CD4-positive, alpha-beta T cell (primary cell): ENCODE measurements at places on chromosomes 1 and 21.
A peak's percentile ranks its signal among the peaks of the same experiment; 100 is the strongest.

GRCh38 chr21:26982767-26983166 lies 15.9 kb upstream of the ADAMTS5 start:
- DNase-seq, result no peak

GRCh38 chr1:161071886-161072371 lies 2.2 kb upstream of the ARHGAP30 start:
- peak; percentile 43 for DNase-seq

DNA sequence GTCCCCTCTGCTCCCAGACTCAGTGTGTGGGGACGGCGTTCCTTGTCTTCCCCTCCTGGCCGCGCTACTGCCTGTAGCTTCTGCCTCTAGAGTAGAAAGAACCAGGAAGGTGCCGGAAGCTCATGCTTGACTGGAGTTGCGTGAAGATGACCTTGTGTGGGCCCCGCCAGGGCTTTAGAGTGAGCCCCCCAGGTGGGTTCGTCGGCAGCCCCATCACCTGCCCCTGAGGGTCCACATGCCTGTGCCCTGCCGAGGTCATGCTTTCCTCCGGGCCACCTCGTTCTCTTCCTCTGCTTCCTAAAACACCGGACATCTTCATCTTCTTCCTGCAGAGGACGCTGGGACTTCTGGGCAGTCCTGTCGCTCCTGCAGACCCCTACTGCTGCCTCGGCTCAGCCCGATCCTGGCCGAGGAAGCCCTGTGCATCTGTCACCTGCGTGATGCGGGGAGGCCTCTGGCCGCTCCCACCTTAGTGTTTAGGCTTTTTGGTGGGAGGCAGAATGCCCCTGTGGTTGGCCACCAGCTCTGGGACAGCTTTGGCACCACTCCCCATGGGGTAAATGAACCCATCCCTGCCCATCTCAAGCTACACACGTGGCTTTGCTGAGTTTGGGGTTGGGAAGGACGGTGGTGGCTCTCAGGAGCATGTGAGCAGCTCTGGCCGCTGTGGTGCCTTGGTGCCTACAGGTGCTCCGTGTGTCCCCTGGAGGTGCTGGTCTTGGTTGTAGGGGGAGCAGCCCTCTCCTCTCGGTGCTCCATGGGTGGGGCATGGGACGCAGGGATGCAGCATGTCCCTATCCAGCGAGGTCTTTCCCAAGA lies 12.3 kb downstream of the OBSCN start:
- DNase-seq, result no peak

- no peak for DNase-seq
Measured at GRCh38 chr1:45669379-45669778, 17.0 kb downstream of the GPBP1L1 start.

GRCh38 chr21:42980312-42981213 lies 6.2 kb downstream of the PKNOX1 start:
- no peak for DNase-seq

- DNase-seq, result no peak
Measured at GRCh38 chr1:85460555-85461088, 4.3 kb downstream of the DDAH1 start.

DNA sequence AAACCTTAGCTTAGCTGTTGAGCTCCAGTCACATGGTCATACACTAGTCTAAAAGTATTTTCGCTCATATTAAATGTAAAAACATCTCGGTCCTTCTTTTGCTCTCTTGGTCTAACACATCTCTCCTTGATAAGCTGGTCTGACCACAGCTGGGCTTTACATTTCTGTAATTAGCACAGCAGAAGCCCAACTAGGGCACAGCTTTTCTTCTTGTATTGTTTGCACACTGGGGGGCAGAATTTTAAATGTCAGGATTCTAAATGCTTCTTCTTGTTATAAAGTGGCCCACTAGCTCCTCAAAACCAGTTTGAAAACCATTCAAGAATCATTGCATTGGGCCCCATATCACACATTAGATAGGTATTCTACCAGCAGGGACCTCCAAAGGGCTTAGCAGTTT lies 289.1 kb upstream of the PKN2 start:
- no peak for DNase-seq

DNA sequence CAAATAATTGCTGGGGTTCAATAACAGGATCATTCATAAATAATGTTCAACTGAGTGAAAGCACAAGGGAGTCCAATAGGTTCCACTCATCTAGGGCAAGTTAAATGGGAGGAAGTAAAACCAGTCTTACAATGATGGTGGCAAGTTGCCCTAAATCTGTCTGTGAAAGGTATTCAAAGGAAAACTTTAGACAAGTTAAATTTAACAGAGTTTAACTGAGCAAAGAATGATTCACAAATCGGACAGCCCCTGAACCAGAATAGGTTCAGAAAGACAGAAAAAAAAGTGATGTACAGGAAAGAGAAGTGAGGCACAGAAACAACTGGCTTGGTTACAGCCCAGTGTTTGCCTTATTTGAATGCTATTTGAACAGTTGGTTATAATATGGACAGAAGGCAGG lies 183.5 kb upstream of the ADGRL4 start:
- DNase-seq, result no peak

DNA sequence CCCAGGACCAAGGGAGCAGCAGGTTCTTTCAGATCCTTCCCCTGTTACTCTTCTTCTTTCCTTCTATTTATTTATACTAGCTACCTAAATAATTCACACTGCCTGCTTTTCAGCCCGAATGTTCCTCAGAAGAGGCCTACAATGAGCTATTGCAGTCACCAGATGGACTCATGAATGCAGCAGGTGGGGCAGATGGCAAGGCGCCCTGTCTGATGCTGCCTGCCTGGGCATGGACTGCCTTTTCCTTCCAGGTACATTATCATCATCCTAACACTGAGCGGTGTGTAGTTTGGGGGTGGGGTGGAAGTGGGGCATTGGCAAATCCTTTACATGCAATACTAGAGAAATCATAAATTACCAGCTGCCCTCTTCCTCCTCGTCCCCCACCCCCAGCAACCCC lies 17.6 kb downstream of the ESRRG start:
- DNase-seq, result no peak
